ENCODE measurements at places on chromosomes 12 and 14.

DNA sequence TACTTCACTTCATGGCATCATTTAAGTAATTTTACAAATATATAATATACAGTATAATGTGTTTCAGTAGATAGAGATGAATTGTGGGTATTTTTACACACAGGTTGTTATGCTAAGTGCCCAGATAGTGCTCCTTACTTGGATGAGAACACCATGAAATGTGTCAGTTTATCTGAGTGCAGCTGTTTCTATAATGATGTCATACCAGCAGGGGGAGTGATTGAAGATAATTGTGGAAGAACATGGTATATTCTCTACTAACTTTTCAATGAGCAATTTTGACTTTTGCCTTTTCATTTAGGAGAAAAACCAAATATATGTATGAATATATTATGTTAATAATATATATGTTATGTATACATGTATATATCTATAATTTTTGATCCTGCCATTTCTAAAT lies 221.6 kb downstream of the LRRK2 start:
- H3K27me3 ChIP-seq, result no peaks in the 10 kb centered on the region
- no peaks in the 10 kb centered on the region for H3K4me1 ChIP-seq
- DNase-seq, result no peak
- H3K4me3 ChIP-seq, result no peak overlapping the region
- no peak overlapping the region for H3K27ac ChIP-seq

DNA sequence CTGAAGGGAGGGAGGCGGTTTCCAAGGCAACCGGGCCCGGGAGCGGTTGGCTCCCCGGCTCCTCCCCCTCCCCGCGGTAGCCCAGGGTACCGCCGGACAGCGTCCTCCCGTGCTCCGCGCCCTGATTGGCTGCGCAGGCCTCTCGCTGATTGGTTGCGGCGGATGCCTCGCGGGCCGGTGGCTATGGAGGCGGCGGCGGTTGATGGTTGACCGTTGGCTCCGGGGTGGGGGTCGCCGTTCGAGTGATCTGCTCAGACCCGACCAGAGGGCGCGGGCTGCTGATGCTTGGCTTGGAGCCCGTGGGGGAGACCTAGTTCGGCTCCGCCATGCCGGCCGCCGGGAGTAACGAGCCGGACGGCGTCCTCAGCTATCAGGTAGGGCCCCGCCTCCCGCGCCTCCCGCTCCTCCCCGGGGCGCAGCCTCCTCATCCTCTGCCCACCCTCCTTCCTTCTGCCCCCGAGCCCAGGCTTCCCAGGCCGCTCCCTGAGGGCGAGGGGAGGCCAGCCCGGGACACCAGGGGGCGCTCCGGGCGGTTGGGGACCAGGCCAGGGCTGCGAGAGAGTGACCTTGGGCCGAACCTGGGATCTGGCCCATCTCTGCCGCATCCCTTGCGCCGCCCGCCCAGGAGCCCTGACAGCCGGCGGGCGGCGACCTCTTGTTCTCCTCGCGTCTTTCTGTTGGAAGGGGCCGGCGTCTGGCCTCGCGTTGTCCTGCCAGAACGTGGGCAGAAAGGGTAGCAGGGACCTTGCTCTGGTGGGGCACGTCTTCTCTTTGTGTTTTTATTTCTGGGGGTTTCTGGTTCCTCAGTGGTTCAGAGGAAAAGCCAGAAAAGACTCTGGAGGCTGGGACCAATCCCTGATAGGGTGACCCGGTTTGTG lies at the start of gene SLC4A8:
TSS of gene SLC4A8 (plus strand) at position 170 of the 878 bp plus-strand sequence. CDS start at position 327, 157 bp downstream.
- peak; percentile 84 for DNase-seq
- H3K4me1 ChIP-seq, result peaks cover 10% of the 10 kb centered on the region
- no peaks in the 10 kb centered on the region for H3K27me3 ChIP-seq
- H3K27ac ChIP-seq, result peak within 1 kb of the TSS; percentile 14
- no peaks in the 10 kb centered on the region for H3K36me3 ChIP-seq

DNA sequence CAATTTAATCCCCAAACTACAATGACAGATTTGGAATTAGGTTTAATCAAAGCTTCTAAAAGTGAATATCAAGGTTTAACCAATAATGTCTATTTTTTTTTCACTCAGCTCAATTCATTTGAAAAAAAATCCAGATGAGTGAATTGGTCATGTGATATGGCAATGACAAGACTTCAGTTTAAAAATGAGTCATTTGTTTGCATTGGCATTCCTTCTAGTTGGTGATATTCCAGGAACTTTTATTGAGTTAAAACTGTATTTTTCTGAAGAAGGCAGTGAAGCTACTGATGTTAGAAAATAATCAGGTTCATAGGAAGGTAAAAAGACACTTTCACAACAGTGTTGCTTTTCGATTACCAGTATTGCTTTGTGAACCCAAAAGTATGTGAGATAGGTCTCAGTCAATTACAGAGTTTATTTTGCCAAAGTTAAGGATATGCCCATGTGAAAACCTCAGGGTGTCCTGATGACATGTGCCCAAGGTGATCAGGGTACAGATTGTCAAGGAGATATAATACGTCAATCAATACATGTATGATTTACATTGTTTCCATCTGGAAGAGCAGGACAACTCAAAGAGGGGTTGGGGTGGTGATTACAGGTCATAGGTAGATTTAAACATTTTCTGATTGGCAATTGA lies 1214.9 kb downstream of the GALC start:
- no peak for DNase-seq
- no peaks in the 10 kb centered on the region for H3K36me3 ChIP-seq
- H3K27ac ChIP-seq, result no peak overlapping the region
- no peaks in the 10 kb centered on the region for H3K4me1 ChIP-seq
- H3K4me3 ChIP-seq, result no peak overlapping the region

GRCh38 chr12:130452546-130452945 lies 114.9 kb downstream of the PIWIL1 start:
- H3K4me3 ChIP-seq, result no peak overlapping the region
- no peaks in the 10 kb centered on the region for H3K4me1 ChIP-seq
- no peaks in the 10 kb centered on the region for H3K36me3 ChIP-seq
- no peak overlapping the region for H3K27ac ChIP-seq
- DNase-seq, result no peak
- H3K27me3 ChIP-seq, result no peaks in the 10 kb centered on the region

GRCh38 chr14:54475911-54476310 lies 12.9 kb downstream of the GMFB start:
- H3K4me1 ChIP-seq, result no peaks in the 10 kb centered on the region
- no peaks in the 10 kb centered on the region for H3K27me3 ChIP-seq
- no peak overlapping the region for H3K27ac ChIP-seq
- DNase-seq, result no peak

GRCh38 chr12:93133361-93133760 lies 204.3 kb upstream of the EEA1 start:
- no peak for DNase-seq
- H3K27ac ChIP-seq, result no peak overlapping the region
- no peak overlapping the region for H3K4me3 ChIP-seq
- no peaks in the 10 kb centered on the region for H3K27me3 ChIP-seq
- no peaks in the 10 kb centered on the region for H3K36me3 ChIP-seq

GRCh38 chr12:56951582-56952339 lies 5.6 kb downstream of the RDH16 start:
- H3K27me3 ChIP-seq, result no peaks in the 10 kb centered on the region
- H3K27ac ChIP-seq, result no peak overlapping the region
- no peaks in the 10 kb centered on the region for H3K36me3 ChIP-seq
- no peak for DNase-seq
- H3K4me1 ChIP-seq, result no peaks in the 10 kb centered on the region
- H3K4me3 ChIP-seq, result no peak overlapping the region

DNA sequence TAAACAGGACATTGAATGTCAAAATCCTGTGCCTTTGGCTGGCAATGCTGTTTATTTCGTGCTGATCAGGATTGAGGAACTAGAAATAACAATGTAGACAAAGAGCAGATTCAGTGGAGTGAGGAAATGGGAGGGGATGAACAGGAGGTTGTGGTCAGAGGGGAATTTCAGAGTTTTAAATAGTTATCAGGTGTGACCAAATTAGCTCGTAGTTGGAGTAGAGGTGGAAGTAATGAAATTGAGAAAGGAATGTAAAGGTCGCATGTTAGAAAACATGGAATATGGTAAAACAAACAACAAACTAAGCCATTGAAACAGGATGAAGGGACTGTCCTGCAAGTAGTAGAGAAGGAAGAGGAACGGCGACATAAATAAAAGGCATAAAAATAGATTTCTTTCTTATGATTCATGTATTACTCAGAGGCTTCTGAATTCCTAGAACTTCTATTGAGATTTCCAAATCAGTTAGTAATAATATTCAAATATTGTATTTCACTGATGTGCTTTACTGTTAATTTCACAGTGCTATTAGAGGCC lies 9.5 kb upstream of the SAV1 start:
- no peak overlapping the region for H3K4me3 ChIP-seq
- no peaks in the 10 kb centered on the region for H3K36me3 ChIP-seq
- no peaks in the 10 kb centered on the region for H3K4me1 ChIP-seq
- H3K27ac ChIP-seq, result no peak overlapping the region
- no peak for DNase-seq
- no peaks in the 10 kb centered on the region for H3K27me3 ChIP-seq

- no peak overlapping the region for H3K27ac ChIP-seq
- H3K36me3 ChIP-seq, result peaks cover 34% of the 10 kb centered on the region
- DNase-seq, result peak; percentile 34
- no peak overlapping the region for H3K4me3 ChIP-seq
Observed at GRCh38 chr12:56271031-56271430, 4.3 kb downstream of the COQ10A start.

DNA sequence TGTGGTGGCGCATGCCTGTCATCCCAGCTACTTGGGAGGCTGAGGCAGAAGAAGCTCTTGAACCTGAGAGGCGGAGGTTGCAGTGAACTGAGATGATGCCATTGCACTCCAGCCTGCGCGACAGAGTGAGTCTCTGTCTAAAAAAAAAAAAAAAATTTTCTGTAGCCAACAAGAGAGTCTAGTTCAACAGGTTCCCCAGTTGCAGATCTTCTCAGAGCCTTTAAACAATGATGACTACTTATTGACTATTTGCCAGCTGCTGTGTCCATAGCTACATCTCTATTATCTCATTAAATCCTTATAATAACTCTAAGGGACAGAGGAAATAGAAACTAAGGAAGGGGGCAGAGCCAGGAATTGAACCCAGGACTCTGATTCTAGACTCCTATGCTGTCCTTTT lies 15.2 kb upstream of the MYL2 start:
- no peaks in the 10 kb centered on the region for H3K36me3 ChIP-seq
- H3K27me3 ChIP-seq, result no peaks in the 10 kb centered on the region
- no peak for DNase-seq
- H3K27ac ChIP-seq, result no peak overlapping the region
- no peak overlapping the region for H3K4me3 ChIP-seq
- H3K4me1 ChIP-seq, result peaks cover 8% of the 10 kb centered on the region

DNA sequence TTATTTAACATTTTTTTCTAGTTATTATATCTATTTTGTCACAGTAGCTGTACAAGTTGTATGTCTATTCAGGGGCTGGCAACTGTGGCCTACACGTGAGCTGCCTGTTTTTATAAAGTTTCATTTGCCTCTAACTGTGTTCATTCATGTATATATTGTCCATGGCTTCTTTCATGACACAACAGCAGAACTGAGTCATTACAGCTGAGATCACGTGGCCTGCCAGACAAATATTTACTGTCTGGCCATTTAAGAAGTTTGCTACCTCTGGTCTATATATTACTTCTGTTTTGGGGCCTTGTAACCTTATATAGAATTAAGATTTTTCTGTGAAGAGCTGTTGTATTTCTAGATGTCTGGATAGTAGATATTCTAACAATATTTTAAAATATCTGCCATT lies 37.9 kb downstream of the KIAA0586 start:
- H3K36me3 ChIP-seq, result peaks cover 58% of the 10 kb centered on the region
- H3K27me3 ChIP-seq, result no peaks in the 10 kb centered on the region
- DNase-seq, result no peak
- H3K4me3 ChIP-seq, result no peak overlapping the region
- H3K4me1 ChIP-seq, result no peaks in the 10 kb centered on the region
- H3K27ac ChIP-seq, result no peak overlapping the region

DNA sequence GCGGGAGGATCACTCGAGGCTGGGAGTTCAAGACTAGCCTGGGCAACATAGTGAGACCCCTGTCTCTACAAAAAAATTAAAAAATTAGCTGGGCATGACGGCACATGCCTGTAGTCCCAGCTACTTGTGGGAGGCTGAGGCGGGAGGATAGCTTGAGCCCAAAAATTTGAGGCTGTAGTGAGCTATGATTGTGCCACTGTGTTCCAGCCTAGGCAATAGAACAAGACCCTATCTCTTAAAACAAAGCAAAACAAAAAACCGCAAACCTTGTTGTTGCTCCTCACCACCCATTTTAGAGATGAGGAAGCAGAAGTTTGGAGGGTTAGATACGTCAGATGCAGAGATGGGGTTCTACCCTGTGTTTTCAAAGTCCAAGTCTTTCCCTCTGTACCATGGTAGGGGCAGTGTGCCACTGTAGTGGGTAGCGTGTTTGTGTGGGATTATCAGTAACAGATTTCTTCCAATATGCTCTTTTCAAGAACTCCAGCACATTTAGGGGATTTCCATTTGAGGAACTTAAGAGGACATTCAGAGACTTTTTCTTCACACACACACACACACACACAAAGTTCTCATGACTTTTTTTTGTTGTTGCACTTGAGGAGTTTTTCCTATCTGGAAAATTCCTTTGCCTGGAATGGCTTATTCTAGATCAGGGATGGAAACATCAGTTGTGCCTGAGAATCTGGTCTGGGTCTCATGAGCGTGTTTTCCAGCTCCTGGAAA lies 186.5 kb downstream of the CHST11 start:
- H3K4me1 ChIP-seq, result peaks cover 29% of the 10 kb centered on the region
- peak overlapping the region; percentile 76 for H3K27ac ChIP-seq
- peak; percentile 15 for DNase-seq
- no peaks in the 10 kb centered on the region for H3K36me3 ChIP-seq

GRCh38 chr12:91722072-91722471 lies 423.6 kb downstream of the BTG1 start:
- H3K4me3 ChIP-seq, result no peak overlapping the region
- no peak for DNase-seq
- H3K27me3 ChIP-seq, result no peaks in the 10 kb centered on the region
- no peaks in the 10 kb centered on the region for H3K4me1 ChIP-seq

- no peak overlapping the region for H3K27ac ChIP-seq
- no peaks in the 10 kb centered on the region for H3K27me3 ChIP-seq
- no peak overlapping the region for H3K4me3 ChIP-seq
- no peaks in the 10 kb centered on the region for H3K36me3 ChIP-seq
Observed at GRCh38 chr12:131464081-131464480, 246.8 kb upstream of the SFSWAP start.

DNA sequence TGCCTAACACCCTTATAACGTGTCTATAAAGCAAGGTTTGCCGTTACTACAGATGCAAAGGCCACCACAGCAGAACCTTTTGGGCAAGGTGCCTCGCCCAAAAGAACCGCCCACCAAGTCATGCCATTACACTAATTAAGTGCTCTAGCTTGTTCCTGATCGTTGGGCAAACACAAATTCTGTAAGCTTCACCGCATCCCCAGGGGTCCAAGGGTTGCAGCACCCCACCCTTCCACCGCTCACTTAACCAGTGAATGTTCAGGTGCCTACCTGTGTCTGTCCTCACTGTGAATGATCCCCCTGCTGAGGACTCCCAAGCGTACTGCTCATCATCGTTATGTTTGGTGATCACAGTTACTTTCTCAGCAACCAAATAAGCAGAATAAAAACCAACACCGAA lies 1.4 kb downstream of the HSP90AA1 start:
- peak; percentile 34 for DNase-seq
- H3K27me3 ChIP-seq, result no peaks in the 10 kb centered on the region
- H3K36me3 ChIP-seq, result peaks cover 53% of the 10 kb centered on the region
- peak overlapping the region; percentile 38 for H3K4me3 ChIP-seq
- H3K27ac ChIP-seq, result peak overlapping the region; percentile 99
- peaks cover 30% of the 10 kb centered on the region for H3K4me1 ChIP-seq

- H3K4me1 ChIP-seq, result peaks cover 14% of the 10 kb centered on the region
- no peak for DNase-seq
- H3K4me3 ChIP-seq, result no peak overlapping the region
Observed at GRCh38 chr12:54221402-54221984, 32.7 kb upstream of the SMUG1 start.

All from natural killer cell (primary cell).